ENCODE measurements at places on chromosomes 12 and 14.
A peak's percentile ranks its signal among the peaks of the same experiment; 100 is the strongest.

DNA sequence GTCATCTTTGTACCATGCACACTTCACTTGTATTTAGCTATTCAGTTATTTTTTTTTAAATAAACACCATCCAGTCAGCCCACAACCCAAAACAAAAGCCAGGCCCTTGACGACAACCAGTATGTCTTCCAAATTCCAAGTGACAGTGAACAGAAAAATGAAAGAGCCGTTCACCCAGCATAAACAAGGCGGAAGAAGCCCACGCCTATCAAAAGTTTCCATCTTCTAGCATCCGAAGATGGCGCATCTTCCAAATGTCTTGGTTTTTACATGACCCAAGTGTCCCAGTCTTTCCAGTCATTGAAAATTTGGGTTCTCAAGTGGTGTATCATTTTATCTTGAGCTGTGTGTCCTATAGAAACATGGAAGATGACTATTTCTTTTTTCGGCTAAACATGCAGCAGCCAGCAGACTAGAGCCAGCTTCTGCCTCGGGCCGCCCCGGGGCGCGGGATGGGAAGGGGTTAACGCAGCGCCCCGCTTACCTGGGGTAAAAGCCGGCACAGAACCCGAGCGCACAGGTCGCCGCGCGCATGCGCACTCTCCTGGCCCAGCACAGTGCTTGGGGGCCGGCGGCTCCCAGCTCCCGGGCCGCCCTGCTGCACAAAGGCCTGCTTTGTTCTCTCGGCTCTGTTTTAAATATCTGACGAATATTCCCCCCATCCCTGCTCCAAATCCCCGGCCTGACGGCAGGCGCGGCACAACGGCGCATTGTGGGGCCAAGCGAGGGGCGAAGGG lies 164.8 kb downstream of the ZFP36L1 start:
- DNase-seq: no peak

DNA sequence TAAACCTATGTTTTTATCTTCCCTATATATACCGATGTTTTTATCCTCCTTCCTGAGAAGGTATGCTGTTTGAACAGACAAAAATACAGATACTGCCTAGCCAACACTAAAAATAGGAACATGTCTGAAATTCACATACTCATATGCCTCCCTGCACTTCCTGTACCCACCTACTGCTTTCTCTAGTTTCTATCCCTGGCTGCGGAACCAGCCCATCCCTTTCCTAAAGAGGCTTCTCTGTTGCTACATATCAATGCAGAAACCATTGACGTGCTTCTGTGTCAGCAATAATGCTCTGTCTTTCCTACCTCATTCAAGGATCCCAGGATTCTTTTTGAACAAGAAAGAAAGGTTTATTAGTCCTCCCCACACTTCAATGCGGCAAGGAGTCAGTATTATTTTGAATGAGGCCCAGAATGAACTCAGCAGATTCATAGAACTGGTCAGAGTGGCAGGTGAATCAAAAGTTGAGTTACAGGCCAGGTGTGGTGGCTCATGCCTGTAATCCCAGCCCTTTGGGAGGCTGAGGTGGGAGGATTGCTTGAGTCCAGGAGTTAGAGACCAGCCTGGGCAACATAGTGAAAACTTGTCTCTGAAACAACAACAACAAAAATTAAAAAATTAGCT lies 67.8 kb upstream of the NAP1L1 start:
- no peak for DNase-seq

DNA sequence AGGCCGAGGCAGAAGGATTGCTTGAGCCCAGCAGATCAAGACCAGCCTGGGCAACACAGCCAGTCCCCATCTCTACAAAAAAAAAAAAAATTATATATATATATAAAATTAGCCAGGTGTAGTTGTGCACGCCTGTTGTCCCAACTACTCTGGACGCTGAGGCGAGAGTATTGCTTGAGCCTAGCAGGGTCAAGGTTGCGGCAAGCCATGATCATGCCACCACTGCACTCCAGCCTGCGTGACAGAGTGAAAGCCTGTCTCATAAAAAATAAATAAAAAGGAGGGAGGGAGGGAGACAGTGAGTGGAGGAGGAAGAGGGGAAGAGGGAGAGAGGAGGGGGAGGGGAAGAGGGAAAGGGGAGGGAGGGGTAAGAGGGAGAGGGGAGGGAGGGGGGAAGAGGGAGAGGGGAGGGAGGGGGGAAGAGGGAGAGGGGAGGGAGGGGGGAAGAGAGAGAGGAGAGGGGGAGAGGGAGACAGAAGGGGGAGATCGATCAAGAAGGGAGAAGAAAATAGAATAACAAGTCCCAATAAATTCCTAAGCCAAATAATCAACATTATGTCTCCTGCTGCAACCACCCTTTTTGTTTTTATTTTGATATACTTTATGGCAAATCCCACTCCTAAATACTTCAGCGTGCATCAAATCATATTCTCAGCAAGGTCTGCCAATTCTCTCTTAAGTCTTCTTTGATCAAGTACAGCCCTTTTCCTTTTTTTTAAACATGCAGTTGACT lies 163.9 kb downstream of the MED13L start:
- DNase-seq: no peak

DNA sequence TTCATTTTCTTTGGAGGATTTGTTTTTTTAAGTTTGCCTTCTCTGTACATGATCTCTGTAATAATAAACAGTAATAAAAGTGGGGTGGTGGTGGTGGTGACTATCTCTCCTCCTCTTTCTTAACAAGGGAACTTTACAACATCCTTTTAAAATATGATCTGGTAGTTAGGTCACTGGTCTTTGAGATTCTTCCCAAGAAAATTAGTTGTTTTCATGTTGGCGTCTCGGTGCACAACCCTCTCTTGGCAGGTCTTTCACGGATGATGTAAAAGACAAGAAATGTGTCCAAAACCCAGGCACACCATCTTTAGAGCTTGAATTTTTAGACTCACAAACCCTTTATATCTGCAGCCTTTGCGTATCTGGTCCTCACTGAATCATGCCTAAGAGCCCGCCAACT lies 488.5 kb upstream of the TBX3 start:
- DNase-seq: peak; percentile 98

All from EH (cell line).